ENCODE measurements at places on chromosomes 4 and X.
A peak's percentile ranks its signal among the peaks of the same experiment; 100 is the strongest.

GRCh38 chr4:160505724-160506123 lies 1402.8 kb downstream of the RAPGEF2 start:
- no peak for DNase-seq

DNA sequence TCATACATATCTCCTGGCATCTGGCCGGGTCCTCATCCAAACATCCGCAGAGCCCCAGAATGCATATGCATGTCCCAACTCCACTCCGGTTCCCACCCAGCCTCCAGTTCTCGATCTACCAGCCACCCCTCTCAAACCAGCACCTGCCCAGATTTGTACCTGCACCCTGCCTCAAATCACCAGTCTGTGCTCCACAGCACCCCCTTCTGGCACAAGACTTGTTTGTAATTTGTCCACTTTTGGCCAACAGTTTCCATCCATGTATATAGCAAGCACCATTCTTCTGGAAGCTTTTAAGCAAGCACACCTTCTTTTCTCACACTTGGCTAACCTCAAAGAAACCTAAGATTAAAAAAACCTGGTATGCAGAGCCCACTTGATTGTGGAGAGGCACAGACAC lies 644.1 kb downstream of the MID1IP1 start:
- DNase-seq: peak; percentile 7

GRCh38 chr4:25088093-25088952 lies 57.6 kb upstream of the LGI2 start:
- DNase-seq: peak; percentile 29

DNA sequence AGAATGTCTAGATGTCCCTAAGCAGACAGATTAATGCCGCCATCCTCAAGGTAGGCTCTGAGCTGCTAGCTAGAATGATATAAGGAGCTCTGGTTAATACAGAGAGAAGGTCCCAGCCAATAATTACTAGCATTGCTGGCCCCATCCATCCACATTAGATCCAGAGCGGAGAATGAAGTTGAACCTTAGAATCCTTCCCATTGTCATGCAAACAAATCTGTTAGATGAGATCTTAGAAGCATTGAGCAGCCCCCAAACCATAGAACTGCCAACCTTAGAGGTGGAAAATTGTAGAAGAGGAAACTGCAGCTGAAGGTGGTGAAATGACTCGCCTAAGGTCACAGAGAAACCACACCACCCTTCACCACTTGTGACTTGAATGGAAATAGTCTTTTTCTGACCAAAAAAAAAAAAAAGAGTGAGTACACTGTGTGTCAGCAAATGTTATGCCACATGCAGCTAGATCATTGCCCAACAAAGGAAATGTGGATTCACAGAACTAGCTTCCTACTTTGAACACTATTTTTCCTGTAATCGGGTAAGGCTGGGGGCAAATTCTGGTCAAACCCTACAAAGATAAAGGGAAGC lies 162.1 kb downstream of the SMIM20 start:
- DNase-seq: no peak

GRCh38 chrX:150887906-150888465 lies 10.5 kb downstream of the CD99L2 start:
- DNase-seq: no peak

DNA sequence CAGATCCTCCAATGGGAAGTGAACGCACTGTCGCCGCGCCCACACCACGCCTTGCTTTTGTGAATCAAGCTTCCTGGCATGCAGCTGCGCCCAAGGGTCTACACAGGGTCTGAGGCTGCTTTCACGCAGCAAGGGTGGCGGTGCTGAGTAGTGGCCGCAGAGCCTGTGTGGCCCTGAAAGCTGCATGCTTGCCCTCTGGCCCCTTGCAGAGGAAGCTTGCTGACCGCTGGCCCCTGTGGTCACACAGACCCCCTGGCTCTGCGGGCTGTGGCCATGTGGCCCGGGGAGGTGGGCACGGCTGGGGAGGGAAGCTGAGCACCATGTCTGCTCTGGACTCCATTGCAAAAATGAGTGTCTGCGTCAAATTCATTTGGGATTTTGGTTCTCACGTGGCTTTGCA lies 8.8 kb downstream of the DOK7 start:
- DNase-seq: no peak

DNA sequence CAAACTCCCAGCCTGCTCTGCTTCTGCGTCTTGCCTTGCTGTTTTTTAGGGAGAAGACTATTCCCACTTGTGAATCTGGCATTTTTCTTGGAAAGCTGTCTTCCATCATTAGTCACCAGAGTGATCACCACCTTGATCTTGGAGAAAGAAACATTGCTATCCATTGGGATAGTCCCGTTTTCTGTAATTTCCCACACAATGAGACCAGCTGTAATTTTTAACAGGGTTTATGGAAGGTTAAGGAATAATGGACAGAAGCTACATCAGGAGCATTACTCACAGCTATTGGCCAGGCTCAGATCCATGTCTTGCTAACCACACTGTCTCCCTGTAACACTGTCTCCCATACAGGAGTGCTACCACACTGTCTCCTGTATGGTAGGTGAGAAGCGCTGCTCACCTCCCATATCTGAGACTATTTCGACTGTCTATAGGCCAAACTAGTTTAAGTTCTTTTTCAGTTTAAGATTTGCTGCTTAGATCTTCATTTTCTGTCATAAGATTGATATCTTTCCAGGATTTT lies 523.0 kb downstream of the SPRY1 start:
- DNase-seq: no peak

GRCh38 chrX:153970357-153971123 lies 1.1 kb downstream of the HCFC1 start:
- peak; percentile 86 for DNase-seq

- peak; percentile 72 for DNase-seq
Observed at GRCh38 chrX:9340598-9341290, 124.1 kb upstream of the TBL1X start.

- DNase-seq: no peak
Observed at GRCh38 chrX:13937370-13938050, 92.2 kb downstream of the GEMIN8 start.

- no peak for DNase-seq
Observed at GRCh38 chrX:8520178-8520577, 55.5 kb downstream of the VCX3B start.

GRCh38 chrX:46204721-46205422 lies 340.3 kb downstream of the ZNF674 start:
- no peak for DNase-seq

GRCh38 chr4:25884031-25884782 lies 21.4 kb upstream of the SEL1L3 start:
- no peak for DNase-seq

DNA sequence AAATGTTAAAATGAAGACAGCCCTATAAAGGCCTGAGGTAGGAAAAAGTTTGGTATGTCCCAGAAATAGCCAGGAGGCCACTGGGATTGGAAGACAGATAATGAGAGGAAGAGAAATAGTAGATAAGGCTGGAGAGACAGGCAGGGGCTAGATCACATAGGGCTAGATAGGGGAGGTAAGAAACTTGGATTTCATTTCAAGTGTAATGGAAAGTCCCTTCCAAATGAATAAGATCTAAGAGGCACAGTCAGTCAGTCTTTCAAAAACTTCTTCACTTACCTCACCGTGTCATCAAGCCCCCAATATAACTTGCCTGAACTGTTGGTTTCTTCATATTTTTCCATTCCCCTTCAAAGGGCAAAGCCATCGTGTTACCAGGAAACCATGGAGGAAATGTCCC lies 121.8 kb downstream of the SPCS3 start:
- no peak for DNase-seq

DNA sequence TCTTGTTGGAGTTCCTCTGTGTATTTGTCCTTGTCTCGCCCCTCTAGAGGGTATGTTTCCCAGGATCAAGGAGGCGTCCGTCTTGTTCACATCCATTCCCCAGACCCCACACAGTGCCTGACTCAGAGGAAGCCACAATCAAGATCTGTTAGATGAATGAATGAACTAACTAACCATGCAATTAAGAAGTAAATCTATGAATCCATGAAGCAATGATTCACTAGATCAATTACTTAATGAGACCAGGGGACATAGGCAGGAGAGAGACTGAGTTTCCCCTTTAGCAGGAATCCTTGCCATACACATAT lies 11.9 kb downstream of the BLOC1S4 start:
- DNase-seq: peak; percentile 19

- no peak for DNase-seq
Observed at GRCh38 chr4:83128240-83128929, 13.9 kb upstream of the PLAC8 start.

- DNase-seq: no peak
Observed at GRCh38 chrX:2701600-2701999, 10.5 kb downstream of the CD99 start.

DNA sequence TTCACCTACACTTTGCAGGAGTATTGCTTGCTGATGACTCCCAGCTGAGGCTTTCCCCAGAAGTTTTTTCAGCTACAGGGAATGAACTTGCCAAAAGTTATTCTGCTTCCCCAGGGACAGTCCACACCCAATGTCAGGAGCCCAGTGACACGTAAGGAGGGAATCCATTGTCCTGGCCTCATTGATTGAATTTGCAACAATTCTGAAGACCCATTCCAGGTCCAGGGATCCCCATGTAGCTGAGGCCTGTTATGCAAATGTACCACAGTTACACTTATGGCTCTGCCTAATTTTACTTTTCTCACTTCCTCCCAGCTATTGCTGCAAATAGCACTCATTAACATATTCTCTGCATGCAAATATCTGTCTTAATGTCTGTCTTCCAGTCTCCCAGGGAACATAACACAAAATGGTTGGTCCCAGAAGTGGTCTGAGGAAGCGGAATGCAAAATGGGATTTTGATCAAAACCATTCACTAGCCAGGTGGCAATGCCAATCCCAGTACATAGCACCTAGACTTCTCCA lies 113.7 kb upstream of the ACTRT1 start:
- no peak for DNase-seq

DNA sequence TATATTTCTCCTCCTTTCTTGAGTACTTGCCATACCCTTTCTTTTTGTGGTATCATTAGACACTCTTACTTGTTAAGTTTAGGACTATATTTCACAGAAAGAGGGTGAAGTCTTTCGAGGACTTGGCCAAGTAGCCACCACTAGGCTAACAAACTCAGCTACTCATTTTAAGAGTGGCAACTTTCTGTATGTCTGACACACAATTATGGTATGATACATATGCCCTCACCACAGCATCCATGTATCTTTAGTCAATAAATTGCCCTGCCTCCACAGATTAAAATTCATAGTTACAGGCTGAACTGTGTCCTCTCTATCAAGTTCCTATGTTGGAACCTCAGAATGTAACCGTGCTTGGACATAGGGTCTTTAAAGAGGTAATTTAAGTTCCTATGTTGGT lies 23.2 kb downstream of the TAPT1 start:
- DNase-seq: no peak

- DNase-seq: no peak
Observed at GRCh38 chr4:140126261-140126660, 27.7 kb downstream of the MAML3 start.

GRCh38 chr4:126264839-126265238 lies 950.1 kb downstream of the FAT4 start:
- no peak for DNase-seq

GRCh38 chr4:81506731-81507130 lies 35.0 kb upstream of the RASGEF1B start:
- DNase-seq: no peak

DNA sequence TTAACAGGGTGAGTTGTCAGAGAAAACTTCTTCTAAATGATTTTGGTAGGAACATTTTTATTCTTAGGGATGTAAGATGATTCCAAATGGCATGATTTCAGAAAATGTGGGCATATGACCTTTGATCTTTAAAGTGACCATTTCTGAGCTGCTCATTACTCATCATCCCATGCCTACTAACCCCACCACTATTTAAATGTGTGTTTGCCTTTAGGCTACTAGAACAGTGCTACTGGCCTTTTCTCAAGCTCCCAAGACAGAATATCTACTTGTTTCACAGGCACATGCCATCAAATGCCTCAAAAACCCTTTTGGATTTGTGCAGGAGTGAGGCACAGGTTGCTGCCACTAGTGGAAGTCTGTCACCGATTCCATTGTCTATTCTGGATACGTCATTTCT lies 428.2 kb downstream of the ADAM29 start:
- no peak for DNase-seq

- DNase-seq: no peak
Observed at GRCh38 chr4:162364651-162365050, 200.9 kb upstream of the FSTL5 start.

DNA sequence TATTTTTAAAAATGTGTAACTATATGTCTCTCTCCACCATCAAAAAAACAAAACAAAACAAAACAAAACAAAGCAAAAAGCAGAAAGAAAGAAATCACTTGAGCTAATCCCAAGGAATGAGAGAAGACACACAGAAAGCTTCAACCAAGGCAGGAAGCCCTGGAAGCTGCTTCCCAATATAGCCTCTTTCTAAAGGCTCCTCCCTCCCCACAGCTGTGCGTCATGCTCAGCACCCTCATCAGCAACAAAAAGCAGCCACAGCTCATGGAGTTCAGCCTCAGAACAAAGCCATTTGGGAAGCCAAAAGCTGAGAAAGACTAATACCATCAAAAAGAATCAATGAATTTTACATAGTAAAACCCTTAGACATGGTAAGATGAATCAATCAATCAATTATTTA lies 501.6 kb upstream of the SMIM31 start:
- DNase-seq: peak; percentile 51
